ENCODE measurements at places on chromosomes 6 and 20.

- DNase-seq, result no peak
These were observed 69.9 kb downstream of the PPP1R14C start for GRCh38 chr6:150212778-150213177.

- no peak for DNase-seq
These were observed 490.4 kb downstream of the BMP2 start for GRCh38 chr20:7257692-7258466.

DNA sequence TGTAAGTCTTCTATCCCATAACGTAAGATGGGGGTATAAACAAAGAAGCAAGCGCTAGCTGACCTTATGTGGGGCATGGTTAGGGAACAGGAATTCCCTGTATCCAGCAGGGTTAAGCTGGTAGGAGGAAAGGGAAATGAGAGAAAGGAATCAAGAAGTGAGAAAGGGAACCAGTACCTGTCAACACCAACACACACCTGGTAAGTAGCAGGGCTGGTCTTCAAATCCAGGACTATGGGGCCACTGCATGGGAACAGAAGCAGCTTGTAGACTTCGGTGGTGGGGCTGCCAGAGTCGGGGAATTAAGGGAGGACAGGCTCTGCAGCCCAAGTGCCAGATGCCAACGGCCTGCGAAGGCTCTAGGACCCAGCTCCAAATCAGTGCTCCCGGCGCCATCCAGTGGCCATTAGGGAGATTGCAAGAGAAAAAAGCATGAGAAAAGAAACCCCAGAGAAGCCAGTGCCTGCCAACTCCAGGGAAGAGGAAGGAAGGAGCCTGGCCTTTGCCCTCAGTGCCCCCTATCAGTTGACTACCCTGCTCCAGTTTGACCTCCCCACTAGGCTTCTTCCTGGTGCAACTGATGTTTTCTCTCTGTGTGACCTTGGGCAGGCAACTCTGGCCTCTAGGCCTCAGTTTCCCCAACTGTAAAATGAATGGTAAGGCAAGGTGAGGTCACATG is 15.8 kb upstream of the RBPJL start:
- peak; percentile 85 for DNase-seq

DNA sequence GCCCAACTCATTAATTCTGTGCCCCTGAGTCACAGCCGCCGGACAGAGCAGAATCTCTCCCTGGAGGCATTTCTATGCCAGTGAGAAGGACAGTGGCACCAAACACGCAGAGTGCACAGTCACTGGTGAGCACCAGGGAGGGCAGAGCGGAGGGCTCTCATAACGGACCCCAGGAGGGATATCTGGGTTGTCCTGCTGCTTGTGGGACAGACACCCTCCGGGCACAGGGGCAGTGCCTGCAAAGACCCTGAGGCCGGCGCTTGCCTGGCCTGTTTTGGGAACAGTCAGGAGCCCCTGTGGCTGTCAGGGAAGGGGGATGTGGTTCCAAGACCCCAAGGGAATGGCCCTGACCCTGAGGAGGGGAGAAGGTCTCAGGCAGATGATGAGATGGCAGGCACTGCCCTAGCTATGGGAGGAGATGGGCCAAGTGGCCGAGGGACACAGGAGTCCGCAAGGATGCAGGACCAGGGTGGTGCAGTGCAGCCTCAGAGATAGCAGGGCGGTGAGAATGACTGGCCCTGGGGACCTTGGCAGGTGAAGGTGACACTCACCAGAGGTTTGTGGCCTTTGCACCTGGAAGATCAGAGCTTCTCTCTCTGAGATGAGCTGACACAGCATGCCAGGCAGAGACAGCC is 270.8 kb downstream of the SMOC2 start:
- DNase-seq, result no peak

- DNase-seq, result no peak
These were observed 110.1 kb downstream of the MAFB start for GRCh38 chr20:40578961-40579360.

DNA sequence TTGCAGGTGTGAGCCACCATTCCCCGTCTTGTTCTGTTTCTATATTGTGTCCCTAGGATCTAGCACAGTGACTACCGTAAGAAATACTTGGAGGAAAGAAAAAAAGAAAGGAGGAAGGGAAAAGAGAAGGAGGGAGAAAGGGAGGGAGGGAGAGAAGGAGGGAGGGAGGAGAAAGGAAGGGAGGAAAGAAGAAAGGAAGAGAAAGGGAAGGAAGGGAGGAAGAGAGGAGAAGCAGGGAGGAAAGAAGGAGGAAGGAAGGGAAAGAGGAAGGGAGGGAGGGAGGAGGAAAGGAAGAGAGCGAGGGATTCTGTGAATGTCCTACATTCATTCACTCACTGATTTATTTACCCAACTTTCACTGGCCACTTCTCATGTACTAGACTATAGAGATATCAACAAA is 178.4 kb downstream of the MAFB start:
- DNase-seq, result no peak

- no peak for DNase-seq
These were observed 721.1 kb upstream of the CITED2 start for GRCh38 chr6:140095532-140095931.

GRCh38 chr20:41030531-41031242 is 2.1 kb downstream of the TOP1 start:
- DNase-seq, result no peak

DNA sequence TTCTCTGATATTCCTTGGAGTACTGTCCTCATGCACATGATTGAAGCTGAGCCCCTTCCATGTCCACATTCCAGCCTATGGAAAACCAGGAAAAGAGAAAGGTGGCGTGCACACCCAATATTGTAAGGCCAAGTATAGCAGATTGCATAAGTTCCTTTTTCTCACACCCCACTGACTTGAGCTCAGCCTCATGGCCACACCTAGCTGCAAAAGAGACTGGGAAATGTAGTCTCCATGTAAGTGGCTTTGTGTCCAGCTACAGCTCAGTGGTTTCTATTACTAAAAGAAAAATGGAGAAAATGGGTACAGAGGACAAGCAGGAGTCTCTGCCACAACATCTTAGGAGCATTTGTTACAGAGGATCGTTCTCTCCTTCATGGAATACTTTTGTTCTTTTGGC is 10.8 kb upstream of the UST start:
- DNase-seq, result no peak

GRCh38 chr6:78157606-78158005 is 504.8 kb downstream of the MEI4 start:
- DNase-seq, result no peak

DNA sequence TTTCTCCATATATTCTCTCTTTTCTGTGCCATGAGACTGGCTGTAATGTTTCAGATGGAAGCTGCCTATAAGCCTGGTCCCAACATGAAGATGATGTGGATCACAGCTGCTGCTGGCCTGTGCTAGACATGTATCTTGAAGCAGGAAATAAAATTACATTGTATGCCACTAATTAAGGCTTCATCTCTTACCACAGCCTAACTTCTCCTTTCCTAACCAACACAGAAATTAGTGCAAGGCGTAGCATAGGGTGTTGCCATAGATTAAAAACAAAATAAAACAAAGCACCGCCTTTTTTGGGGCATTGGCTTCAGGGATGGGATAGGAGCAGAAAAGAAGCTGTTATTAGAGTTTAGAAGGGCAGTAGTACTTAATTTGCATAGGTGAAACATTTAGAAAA is 4.7 kb upstream of the SLC17A4 start:
- DNase-seq, result no peak

GRCh38 chr6:3278691-3279090 is 19.9 kb downstream of the PSMG4 start:
- DNase-seq, result no peak

- no peak for DNase-seq
These were observed 82.6 kb upstream of the SPTLC3 start for GRCh38 chr20:12925863-12926793.

DNA sequence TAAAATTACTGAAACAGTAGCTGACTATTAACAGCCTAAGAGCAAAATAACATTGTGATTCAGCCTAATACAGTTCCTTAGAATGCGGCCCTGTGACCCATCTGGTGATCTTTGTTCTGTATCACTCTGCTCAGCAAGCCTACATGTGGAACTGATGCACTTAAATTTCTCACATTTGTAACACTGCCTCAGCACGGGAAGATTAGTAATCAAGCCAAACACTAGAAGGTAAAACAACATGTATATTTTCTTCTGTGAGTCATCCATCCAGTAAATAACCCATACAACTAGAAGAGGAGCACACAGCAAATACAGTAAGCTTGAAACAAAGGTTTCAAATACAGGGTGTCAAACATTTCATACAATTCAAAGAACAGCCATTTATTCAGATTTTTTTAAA is 189.7 kb upstream of the NOX3 start:
- no peak for DNase-seq

- DNase-seq, result no peak
These were observed 49.5 kb downstream of the TOX2 start for GRCh38 chr20:43963872-43964791.

DNA sequence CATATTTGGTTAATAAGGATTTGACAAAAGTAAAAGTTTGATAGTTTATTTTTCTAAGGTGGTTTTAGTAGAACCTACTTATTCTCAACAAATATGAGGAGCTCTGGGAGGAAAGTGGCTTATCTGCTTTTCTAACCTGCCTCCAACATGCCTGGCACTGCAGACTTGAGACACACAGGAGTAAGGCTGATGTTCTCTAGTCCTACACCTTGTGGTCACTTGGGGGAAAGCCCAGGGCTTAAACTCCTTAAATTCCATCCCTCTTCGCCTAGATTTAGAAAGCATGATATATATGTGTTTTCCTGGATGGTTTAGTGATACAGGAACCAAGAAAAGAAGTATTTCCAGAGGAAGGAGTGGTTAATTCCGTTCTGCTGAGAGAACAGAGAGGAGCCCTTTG is 39.9 kb upstream of the SAMD5 start:
- DNase-seq, result no peak
